ENCODE measurements at places on chromosomes 11 and 22. TPM values are rescaled to one million over a fixed set of nuclear protein-coding genes. Genes with fewer than 3 reads are reported as not detected.

DNA sequence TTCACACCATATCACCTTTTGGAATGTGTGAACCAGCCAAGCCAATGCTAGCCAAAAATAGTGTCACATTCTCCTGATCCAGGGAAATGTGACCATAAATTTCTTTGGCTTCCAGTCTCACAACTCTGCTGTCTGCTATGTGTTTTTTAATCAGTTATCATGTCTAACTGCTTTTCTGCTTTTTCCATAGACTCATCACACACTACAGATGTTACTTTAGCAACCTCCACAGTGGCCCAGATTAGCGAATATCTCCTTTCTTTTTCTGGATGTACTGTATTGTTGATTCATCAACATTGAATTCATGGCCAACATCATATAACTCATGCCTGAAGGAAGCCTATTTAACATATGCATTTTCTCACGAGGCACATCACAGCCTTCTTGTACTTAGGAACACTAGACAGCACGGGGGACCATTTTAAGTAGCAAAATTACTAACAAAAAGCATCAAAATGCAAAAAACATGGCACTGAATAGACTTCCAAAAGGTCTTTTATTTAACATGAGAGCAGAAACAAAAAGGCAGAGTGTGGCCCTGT, 73.1 kb upstream of the POU2AF2 start:
- DNase-seq = no peak

DNA sequence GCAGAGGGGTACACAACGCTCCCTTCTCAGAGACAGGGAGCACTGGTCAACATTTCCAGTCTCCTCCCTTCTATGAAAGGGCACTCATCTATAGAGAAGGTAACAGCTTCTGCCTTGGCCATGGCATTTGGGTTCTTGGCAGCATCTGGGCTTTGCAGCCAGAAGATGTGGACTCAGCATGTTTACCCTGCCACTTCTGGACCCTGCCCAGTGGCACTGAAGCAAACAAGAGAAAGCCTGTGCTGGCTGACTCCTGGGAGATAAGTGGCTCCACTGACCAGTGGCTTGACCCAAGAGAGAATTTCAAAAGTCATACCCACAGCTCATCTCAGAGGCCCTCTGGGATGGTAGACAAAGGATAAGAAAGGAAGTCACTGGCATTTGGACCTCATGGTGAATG, 8.0 kb downstream of the CSNK2A3 start:
- DNase-seq = no peak

DNA sequence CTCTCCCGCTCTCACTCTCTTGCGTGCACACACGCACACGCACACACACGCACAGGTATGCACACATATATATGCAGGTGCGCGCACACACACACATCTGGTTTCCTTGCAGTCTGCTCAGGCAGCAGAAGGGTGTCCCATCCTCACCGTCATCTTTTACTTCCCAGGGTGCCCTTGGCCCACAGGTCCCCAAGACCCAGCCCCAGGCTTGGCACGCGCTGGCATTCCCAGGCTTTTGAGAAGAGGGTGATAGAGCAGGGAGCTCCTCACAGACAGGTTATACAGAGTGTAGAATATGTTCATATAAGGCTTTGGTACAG, 52.0 kb upstream of the SPATA19 start:
- no peak for DNase-seq

DNA sequence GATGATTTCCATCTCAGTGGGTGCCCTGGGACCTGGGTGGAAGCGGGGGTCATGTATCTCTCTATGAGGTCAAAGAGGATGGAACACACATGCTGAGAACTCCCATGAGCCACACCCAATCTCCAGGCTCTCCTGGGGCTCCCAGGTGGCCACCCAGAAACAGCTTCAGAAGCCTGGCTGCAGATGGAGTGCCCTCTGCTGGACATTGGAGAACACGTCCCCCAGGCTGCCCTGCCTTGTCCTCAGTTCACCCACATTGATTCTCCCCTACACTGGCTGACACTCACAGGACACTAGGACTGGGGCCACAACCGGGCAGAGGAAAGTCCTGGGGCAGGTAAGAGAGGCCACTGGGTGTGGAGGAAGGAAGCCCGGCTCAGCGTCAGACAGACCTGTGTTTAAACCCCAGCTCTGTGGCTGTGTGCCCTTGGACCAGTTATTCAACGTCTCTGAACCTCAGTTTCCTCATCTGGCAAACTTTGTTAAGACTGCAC, 4.5 kb upstream of the NOL12 start:
- no peak for DNase-seq

DNA sequence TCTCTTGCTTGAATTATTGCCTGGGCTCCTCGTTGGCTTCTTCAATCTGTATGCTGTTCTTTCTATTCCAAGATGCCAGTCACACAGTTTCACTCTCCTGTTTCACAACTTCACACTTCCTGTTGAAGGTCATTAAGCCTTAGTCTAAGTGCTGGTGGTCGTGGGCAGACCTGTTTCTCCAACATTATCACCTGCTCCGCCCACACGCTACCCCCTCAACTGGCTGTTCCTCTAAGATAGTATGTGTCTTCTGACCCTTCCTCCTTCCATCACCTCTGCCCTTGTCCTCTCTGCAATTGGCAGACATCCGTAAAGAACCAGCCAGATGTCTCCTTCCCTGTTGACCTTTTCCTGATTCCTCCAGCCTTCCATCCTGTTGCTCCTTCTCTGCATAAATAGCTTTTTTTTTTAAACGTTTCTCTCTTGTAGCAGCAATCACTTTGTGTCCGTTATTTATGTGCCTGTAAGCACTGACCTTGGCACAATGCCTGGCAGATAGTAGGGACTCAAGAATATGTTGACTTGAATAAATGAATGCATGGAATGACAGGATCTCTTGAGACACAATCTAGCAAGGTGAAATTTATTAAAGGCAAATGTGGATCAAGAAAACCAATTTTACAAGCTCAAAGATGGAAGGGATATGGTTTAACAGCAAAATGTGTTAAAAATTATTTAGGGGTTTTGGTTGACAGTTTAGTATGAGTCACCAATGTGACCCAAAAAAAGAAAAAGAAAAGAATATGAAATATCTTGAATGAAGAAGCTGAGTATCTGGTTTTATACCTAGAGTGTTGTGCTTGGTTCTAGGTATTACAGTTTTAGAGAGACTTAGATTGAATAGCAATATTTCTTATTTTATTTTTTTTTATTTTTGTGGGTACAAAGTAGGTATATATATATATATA, 12.6 kb downstream of the DIXDC1 start:
- no peak for DNase-seq

- DNase-seq = no peak
Measured at GRCh38 chr11:120385110-120385509, 48.9 kb downstream of the ARHGEF12 start.

DNA sequence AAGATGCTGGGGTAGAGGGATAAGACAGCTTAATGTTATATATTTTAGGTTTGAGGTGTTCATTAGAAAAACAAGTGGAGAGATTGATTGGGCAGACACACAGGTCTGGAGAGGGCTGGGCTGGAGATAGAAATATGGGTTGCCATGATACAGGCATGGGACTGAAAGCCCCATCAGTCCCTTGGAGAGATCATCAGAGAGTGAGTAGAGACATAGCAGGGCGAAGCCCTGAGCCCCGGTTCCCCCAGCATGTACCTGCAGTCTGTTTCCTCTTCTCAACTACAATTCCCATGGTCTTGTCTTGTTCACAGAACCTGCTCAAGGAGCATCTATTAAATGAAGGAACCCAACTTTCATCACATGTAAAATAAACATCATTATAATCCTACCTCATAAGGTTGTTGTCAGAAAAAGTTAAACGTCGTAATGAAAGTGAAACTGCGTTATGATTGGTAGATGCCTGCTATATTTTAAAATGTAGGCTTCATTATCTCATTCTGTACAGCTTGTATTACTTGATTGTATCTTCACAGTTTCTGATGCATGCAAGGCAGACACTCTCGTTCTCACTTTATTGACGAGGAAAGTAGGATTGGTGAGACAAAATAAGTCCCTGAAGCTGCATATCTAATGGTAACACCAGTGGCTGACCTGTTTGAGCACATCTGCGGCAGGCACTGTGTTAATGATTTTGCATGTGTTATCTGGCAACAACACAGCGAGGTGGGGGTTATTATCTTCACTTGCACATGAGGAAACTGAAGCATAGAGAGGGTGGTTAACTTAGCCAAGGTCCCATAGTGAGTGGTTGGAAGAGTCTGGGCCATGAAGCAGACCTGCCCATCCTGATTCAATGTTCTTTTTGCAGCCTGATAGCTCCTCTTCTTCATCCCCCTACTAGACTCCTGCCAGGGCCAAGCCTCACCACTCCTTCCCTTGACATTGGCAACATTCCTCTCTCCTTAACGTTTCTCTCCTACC, 63.5 kb downstream of the ENDOD1 start:
- DNase-seq = no peak

DNA sequence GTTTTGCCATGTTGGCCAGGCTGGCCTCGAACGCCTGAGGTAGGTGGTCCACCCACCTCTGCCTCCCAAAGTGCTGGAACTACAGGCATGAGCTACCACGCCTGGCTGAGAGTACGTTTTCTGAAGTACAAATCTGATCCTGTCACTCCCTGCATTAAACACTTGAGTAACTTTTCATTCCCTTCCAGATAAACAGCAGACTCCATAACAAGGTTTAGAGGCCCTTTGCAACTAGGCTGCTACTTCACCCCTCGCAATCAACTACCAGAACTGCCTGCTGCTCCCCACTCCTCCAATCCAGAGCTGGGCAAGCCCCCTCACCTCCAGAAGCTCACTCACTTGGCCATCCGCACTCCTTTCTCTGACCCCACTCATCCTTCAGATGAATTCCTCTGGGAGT, 1.5 kb downstream of the KCTD14 start:
- DNase-seq = no peak

Gene SLC16A8
- total RNA-seq = 0.08 TPM

Gene SHANK2
- 12.5 TPM for total RNA-seq
